ENCODE measurements at places on chromosomes 2 and 18. TPM values are rescaled to one million over a fixed set of nuclear protein-coding genes. Genes with fewer than 3 reads are reported as not detected.

GRCh38 chr2:58614219-58614618 lies 373.1 kb upstream of the FANCL start:
- H3K4me3 ChIP-seq = no peak overlapping the region
- H3K27ac ChIP-seq = no peak overlapping the region
- no peak for DNase-seq

DNA sequence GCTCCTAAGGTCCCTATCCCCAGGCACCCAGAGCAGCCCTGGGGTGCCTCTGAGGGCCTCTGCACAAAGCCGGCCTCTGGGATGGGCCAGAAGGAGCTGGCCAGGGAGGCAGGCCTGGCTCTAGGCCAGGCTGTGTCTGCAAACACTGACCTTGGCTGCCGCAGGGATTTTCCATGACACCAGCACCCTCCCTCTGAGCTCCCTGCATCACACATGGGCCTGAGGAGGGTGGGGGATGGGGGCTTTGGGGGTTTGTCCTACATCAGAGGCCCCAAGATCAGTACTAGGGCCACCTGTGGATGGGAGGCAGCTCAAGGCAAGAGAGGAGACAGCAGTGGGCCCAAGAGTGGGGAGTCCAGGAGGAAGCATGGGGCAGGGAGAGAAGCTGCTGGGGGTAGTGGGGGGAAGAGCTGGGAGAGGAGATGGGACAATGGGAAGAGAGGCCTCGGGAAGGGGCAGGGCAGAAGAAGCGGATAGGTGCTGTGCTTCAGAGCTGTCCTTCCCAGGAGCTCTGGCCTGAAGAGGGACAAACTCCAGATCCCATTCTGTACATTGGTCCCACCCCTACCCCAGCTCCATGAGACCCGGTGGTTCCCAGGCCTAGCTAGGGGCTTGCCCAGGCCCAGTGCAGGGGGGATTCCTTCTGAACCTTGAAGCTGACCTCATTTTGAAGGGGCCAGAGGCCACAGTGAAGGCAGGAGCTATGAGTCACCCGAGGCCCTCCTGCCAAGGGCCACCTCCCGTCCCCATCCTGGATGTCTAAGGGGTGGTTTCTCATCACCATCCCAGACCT lies 28.0 kb downstream of the KCNK3 start:
- no peak overlapping the region for H3K4me3 ChIP-seq
- H3K4me1 ChIP-seq = no peaks in the 10 kb centered on the region
- peaks cover 4% of the 10 kb centered on the region for H3K27me3 ChIP-seq

Gene CTNNA2
- total RNA-seq = not detected

Gene E2F6
- total RNA-seq = 6.6 TPM
